ENCODE measurements at places on chromosomes 11 and 22.

DNA sequence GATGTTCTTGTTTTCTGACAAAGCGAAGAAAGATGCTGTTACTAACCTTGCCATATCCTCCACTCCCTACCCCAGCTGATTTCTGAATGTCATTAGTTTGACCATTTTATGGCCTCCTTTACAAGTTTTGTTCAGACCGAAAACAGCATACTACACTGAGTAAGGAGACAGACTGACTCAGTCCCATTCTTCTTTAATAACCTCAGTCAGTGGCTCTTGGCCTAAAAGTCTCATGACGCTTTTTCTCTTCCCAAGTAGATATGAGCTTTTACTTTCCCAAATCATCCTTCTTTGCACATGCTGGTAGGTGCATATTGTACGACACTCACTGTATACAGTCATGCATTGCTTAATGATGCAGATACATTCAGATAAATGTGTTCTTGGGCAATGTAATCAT is 8.0 kb upstream of the FIBIN start:
- DNase-seq: no peak

DNA sequence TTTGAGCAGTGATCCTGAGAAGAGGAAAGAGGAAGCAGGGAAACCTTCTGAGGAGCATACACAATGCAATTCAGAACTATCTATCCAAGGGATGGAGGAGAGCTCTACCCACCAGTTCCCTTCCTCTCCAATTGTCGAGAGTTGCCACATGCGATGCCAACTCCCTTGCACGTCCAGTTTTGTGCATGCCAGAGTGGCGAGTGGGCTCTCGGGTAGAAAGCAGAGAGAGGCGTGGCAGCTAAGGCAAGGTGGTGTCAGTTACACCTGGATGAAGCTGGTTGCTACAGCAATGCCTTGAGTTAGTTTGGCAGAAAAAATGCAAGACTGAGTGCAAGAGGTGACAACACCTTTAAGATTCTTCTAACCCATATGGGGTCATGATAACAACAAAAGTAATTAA is 420.4 kb upstream of the CCDC90B start:
- DNase-seq: no peak

DNA sequence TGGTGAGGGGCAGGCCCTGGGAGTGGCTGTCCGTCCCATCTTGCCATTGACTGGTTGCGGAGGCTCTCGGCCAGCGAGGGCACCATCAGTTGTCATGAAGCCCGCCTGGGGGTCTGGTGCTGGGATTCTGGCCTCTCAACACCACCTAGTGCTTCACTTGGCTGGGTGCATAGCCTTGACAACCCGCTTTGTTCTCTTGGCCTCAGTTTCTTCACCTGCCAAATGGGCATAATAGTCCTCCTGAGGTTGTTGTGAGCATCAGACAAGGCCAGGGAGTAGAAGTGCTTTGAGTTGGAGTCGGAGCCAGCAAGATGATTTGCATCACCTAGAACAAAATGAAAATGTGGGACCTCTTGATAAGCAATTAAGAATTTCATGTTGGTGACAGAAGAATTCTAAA is 1.5 kb upstream of the CACNA1I start:
- DNase-seq: no peak

GRCh38 chr11:111452817-111453552 is 59.2 kb downstream of the BTG4 start:
- no peak for DNase-seq

GRCh38 chr11:68036717-68037239 is 2.0 kb upstream of the TCIRG1 start:
- DNase-seq: no peak

DNA sequence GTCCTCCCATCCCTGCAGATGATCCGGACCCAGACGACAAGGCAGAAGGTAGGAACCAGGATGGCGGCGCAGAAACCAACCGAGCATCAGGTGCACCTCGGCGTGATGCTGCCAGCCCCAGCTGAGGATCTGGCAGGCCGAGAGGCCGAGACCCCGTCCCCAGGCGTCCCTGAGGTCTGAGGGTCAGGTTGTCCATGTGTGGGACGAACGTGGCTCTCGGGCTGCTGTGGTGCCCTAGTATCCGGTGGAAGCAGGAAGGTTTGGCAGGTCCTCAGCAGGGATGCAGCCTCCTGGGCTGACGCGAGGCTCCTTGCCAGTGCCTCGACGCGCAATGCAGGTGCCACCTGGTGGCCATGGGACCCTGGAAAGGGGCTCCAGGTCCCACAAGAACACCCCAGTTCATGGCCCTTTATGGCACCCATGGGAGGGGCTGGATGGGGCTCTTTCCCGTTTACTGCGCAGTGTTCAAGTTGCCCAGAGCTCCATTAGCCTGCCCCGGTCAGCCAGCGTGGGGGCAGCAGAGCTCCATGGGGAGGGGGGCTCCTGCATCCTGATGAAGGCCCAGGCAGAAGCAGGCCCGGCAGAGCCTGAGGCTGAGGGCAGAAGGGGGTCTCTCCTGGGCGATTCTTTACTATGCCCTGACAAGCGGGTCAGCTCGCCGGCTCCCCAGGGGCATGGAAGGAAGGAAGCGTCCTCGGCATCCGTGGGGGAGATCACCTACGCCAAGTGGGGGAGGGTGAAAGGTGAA is 129.9 kb downstream of the CTTN start:
- DNase-seq: no peak

DNA sequence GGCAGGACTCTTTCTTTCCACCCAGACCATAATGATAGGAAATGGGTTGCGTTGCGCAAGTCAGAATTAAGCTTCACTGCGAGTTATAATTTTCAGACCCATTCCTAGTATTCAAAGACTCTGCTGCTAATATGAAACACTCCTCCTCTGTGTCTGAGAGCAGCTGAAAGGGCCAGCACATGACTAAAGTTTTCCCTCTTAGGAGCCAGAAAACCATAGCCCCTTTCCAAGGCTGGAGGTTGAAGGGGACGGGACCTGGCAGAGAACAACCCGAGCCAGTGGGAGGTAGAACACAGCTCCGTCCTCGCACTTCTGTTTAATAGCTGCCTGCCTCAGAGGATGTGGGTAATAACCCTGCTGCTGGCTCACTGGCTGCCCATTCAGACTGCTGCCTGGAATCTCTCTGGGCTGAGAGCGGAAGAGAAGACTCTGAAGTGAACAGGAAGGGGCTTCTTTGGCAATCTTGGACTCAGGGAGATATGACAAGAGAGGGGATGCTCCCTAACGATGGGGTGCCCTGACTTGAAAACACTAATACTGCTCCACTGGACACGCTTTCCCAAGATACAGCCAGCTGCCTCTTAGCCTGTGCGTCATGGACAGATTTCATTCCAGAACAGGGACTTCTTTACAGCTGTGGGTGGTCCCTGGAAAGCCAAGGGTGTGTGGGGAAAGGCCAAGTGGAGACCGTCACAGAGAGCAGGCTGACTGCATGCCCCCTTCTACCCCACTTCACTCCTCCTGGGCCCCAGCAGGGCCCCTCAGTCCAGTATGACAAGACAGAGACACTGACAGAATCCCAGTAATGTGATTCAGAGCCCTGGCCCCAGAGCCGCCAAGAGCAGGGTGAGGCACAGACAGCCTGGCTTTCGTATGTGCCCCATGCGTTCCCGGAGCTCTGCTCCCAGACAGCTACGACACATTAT is 156.9 kb downstream of the FEZ1 start:
- no peak for DNase-seq

DNA sequence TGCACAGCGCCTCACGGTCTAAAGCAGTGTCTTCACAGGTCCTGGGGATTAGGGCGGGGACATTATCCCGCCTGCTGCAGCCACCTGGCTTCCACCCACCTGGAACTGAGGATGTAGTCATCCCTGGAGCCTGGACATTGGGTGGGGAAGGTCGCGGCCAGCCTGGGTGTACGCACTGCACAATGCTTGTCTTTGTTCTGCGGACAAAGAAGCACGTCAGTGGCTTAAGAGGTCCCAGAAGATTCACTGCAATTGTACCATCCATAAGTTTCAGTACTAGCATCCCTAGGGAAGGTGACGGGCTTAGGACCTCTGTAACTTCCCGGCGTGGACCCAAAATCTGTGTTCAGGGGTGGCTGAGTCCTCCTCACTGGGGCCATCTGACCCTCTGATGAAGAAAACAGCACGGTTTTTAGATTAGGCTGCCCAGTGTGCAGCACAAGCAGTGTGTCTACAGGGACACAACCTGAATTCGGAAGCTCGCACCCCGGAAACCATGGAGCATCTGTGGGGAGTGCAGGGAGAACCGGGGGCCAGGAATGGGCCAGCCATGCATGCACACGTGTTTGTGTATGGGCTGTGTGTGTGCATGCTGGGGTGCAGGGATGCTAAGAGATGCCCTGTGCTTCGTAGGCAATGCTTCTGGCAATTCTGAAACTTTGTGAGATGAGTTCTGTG is 342.6 kb upstream of the B3GAT1 start:
- DNase-seq: no peak

GRCh38 chr11:68934666-68935065 is 31.0 kb downstream of the IGHMBP2 start:
- DNase-seq: no peak

All from NCI-H187 (cell line).